ENCODE measurements at places on chromosomes 11 and 22.
A peak's percentile ranks its signal among the peaks of the same experiment; 100 is the strongest.

- DNase-seq: peak; percentile 73
Measured at GRCh38 chr11:29272019-29272654, 744.7 kb downstream of the KCNA4 start.

DNA sequence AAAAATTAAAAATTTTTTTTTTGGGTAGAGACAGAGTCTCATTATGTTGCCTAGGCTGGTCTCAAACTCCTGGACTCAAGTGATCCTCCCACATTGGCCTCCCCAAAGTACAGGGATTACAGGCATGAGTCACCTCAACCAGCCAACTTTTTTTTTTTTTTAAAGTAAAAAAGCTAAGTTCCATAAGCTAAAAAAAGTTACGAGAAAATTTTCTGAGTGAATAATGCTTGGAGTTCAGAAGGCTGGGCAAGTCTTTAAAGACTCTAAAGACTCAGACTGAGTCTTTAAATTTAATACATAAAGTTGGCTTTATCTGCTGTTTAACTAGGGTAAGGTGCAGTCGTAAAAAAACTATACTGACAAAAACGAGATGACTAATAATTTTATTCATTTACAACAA, 5.6 kb downstream of the DDX6 start:
- no peak for DNase-seq

DNA sequence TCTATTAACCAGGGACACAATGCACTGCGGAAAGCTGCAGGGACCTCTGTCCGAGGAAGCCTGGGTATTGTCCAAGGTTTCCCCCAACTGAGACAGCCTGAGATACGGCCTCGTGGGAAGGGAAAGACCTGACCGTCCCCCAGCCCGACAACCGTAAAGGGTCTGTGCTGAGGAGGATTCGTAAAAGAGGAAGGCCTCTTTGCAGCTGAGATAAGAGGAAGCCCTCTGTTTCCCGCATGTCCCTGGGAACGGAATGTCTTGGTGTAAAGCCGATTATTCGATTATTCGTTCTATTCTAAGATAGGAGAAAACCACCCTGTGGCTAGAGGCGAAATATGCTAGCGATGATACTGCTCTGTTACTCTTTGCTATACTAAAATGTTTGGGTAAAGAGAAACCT, 5.2 kb downstream of the BET1L start:
- no peak for DNase-seq

DNA sequence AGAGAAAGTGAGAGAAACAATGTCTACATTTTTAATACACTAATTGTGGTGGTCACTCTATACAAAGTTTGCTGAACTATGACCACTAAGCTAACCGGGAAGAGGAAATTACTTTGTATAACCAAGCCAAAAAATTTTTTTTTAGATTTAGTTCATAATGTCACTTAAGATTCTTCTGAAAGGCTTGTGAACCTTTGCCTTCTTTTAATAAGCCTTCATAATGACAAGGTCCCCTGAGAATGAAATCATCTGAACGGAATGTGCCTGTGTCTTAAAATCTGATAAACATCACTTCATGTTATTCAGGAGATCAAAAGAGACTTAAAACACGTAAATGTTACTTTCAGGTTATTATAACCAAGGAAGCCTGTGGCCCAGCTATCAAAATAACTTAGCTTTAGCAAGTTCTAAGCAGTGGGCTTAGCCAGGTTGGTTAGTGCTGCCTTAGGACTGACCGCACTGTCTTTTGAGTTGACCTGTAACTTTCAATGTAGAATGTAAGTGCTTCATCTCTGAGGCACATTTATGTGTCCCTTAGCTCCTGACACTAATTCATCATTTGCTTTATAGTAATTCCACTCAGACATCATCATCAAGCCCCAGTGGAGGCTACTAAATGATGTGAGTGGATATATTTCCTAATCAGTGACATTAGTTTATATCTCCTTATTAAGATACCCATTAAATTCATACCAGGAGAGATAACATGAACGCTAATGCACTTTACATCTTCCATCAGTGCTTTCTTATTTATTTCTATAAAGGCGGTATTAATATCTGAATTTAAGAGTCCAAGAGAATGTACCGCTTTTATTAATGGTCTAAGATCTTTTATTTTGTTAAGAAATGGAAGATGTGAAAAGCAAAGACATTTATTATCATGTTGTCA, 122.5 kb downstream of the WNT11 start:
- no peak for DNase-seq

GRCh38 chr11:47595029-47595428, 818 bp upstream of the C1QTNF4 start:
- no peak for DNase-seq

GRCh38 chr11:83265331-83265730, 20.8 kb downstream of the CCDC90B start:
- DNase-seq: no peak

DNA sequence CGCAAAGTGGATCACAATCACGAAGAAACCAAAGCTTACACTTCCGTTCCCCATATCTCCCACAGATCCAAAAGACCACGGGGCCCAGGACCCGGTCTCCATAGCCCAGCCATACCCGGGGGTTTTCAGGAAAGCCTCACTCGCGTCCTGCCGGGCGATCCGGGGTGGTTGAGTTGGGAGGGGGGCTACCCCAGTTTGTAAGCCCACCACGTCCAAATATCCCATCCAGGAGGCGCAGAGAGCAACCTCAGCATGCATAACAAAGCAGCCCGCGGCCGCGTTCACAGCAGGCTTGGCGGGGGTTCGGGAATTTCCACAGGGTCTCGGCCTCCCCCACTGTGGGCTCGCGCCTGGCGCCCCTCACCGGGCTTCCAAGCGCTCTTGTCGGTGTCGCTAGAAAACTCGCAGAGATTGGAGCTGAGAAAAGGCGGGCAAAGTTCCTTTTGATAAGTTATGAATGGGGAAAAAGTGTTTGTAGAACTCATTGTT, 9.5 kb downstream of the SDF2L1 start:
- no peak for DNase-seq

GRCh38 chr11:20155683-20156279, 4.5 kb downstream of the DBX1 start:
- no peak for DNase-seq

DNA sequence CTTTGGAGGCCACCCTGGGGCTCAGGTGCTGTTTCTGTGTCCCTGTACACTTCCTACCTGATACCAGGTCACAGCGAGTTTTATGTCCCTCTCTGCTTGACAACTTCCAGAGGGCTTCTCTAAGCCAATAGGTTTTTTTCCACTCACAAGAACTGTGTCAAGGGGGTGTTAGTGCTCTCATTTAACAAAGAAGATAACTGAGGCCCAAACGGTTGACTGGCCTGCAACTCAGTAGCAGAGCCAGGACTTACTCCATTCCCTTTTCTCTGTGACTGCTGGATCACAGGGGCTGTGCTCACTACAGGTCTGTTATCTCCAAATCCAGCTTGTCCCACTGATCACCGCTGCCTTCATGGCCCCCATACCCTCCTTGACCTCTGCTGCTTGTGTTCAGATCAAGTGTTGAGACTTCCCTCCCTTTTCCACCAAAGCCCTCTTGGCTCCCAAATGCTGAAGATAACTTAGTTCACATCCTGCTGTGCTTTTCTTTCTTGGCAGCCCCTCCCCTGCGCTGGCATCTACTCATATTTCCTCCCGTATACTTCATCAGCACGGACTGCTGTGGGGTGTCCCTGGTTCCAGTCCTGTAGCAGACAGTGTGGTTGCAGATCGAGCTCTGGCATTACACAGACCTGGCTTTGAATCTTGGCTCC, 41.3 kb downstream of the POU2F3 start:
- DNase-seq: no peak

DNA sequence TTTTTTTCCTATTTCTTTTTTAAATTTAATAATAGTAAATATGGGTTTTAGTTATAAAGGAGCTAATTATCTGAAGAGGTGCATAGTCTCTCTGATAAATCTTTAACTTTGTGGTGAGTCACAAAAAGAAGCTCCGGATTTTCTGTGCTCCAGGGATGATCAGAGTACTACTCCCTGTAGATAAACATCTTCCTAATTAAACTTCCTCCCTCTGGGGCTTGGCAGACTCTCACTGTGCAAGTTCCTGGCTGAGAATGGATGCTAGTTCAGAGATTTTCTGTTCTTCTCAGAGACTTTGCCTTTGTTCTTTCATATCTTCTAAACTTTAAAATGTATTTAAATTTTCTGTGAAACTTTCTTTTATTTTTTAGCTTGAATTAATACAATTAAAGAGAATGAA, at the start of gene OR10G7:
TSS of gene OR10G7 (minus strand) at position 72 of the 400 bp plus-strand sequence. CDS start 2,324 bp downstream, outside the sequence.
- peak; percentile 4 for DNase-seq

- DNase-seq: no peak
Measured at GRCh38 chr22:48951836-48952235, 875.8 kb downstream of the BRD1 start.

- no peak for DNase-seq
Measured at GRCh38 chr22:44570476-44571445, 72.7 kb upstream of the RTL6 start.

DNA sequence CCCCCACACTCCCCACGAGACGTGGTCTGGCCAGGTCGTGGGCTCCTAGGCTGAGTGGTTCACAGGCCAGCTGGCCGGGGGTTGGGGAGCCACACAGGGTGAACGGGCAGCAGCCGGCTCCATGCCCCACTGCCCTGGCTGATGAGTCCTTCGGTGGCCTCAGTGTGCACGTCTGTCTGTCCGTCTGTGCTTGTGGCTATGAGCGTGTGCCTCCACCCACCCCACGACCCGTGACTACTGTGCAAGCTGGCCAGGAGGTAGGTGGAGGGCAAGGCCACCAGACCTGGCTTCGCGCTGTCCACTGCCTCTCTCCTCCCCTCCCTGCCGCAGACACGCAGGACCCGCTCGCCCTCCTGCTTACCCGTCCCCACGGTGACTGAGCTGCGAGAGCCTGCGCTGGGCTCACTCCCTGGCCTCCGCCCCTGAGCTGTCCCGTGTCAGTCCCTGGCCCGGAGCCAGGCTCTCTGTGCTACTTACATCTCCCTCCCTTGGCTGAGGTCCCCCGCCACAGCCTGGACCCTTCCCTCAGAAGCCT, 14.1 kb downstream of the CSDC2 start:
- peak; percentile 65 for DNase-seq

DNA sequence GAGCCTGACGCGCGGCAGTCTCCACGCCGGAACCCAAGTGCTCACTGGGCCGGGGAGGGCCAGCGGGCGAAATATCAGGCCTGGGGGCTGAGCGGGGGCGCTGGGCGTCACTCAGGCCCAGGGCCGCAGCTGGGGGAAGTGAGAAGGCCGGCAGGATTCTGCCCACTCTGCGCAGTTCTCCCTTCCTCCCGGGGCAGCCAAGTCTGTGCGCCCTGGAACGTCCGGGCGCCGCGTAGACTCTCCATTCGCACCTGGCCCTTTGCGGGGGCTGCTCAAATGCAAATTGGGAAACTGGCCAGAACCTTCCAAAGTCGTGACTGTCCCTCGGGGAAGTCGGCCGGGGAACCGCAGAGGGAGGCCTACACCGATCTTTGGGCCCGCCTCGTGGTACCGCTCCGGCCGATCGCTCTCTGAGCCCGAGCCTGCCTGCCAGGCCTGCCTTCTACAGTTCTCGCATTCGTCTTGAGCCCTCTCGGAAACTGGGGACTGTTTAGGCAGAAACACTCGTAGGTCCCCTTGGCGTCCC, 2.2 kb upstream of the SLC6A5 start:
- DNase-seq: no peak

DNA sequence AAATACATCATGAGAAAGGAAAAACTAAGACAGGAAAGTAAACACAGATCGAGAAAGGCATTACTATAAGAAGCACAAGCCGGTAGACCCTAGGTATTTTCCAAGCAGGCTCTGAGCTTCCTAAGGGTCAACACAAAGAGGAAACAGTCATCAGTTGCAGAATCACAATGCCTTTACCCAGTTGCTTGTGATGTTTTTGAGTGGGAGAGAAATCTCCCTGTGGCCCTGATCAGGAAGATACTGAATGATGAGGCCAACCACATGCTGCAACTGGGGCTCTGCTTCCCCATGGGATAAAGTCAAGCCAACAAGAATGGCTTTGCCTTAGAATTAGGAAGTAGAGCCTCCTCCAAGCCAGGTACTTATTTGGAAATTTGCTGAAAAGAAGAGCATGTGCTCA, 132.6 kb downstream of the MICAL2 start:
- DNase-seq: no peak

DNA sequence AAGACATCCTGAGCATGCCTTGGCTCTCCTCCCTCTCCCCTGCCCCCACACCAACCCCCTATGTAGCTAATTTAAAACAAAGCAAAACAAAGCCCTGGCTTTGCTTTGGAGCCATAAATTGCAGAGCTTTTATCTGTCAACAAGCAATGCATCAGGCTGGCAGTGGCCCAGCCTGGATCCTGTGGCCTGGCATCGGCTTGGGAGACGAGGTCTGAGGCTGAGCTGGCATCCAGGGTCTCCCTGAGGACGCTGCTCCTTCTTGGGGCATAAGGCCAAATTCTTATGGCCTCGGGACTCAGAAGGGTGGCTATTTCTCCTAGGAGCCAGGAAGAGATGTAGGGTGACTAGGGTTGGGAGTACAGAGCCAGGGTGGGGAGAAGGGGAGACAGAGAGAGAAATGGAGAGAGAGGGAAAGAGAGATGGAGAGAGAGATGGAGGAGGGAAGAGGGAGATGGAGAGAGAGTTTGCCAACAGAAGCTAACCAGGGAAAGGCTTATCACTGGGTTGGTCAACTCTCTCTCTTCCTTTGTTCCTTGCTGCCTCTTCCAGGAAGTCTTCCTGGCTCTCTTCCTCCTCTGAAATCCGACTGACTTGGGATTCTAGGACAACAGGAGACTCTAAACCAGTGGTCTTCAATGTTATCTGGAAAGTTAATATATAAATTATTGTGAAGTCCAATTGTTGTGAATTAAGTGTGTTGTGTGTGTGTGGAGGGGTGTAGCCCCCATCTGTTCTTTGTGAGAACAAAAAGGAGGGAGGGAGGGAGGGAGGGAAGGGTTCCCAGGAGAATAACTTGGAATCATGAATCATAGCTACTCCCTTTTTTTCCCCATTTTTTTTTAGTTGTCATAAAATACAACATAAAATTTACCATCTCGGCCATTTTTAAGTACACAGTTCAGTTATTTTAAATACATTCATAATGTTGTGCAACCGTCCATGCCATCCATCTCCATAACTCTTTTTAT, 29.1 kb downstream of the TSPAN18 start:
- no peak for DNase-seq

GRCh38 chr22:20391222-20391621, 2.7 kb upstream of the ZNF74 start:
- DNase-seq: no peak

GRCh38 chr11:62678770-62679696, at the start of gene UBXN1:
Gene UBXN1 (minus strand): TSS chr11:62679073. CDS start chr11:62678923, 150 bp downstream.
- peak; percentile 85 for DNase-seq

DNA sequence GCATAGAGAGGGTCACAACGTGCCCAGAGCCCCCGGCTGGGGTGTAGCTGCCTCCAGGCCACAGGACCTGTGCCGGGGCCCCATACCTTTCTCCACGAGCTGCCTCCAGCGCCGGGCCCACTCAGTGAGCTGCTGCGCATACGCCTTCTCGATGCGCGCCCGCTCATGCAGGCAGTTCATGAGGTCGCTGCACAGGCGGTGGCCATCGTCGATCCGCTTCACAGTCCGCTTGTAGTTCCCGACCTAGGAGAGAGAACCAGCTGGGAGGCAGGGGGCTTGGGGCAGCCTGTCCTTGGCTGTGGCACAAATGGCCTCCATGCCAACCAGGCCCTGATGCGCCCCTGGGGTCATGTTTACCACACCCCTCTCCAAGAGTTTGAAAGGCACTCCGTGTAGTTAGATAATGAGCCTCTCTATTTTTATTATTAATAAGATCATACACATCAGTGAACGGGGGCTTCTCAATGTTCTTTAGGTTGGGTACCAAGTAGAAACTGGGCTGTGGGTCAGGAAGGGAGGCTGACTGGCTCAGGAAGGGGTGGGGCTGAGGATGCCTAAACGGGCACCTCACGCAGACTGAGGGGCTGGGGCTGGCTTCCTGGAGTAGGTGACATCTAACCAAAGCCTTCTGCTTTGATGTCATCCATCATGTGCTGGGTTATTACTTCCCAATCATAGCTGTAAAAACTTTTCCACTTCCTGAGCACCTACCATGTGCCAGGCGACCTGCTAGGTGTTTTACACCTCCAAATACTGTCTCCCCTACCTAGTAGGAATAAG, 36.5 kb upstream of the ARFGAP3 start:
- DNase-seq: no peak

All from kidney tubule cell (primary cell).